ENCODE measurements at places on chromosomes 7 and 10. TPM values are rescaled to one million over a fixed set of nuclear protein-coding genes. Genes with fewer than 3 reads are reported as not detected.

DNA sequence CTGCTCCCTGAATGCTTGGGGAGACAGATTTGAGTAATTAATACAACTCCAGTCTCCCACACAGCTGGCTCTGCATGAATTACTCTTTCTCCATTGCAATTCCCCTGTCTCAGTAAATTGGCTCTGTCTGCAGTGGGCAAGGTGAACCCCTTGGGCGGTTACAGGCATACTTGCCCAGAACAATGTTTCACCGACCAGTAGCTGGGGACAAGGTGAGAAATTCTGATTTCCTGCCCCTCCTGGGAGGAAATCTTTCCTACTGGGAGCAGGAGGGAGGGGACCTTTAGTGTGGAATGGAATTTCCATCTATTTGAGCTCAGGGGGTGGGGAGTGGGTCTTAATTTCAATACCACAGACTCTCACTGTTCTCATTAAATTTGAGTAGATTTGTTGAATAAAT is 42.2 kb upstream of the FZD9 start:
- no peak for DNase-seq

- DNase-seq, result no peak
These were observed 46.2 kb downstream of the KCNMA1 start for GRCh38 chr10:77591238-77591880.

GRCh38 chr7:35869810-35870209 is 69.0 kb downstream of the SEPTIN7 start:
- no peak for DNase-seq

The NPFFR1 gene
- polyA plus RNA-seq, result 0.31 TPM

DNA sequence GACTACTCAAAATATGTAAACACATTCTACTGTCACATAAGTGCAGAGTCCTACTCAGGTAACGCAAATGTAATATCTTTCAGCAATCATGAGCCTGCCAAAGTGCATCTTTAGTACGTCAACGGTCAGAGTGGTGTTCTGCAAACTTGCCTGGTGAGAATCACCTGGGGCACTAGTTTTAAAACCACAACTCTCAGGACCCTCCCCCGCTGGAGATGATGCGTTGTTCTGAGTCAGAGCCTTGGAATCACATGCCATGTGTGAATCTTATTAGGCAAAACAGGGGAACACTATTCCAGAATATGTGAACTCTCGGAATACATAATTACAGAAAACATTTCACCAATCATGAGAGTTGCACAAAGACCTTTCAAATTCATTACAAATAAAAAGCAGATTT is 115.7 kb downstream of the TPK1 start:
- peak; percentile 3 for DNase-seq

The SPDYE9 gene
- 0.37 TPM for polyA plus RNA-seq

The CALD1 gene
- polyA plus RNA-seq, result 191 TPM

The SSBP1 gene
- polyA plus RNA-seq, result 134 TPM

GRCh38 chr10:130884456-130884855 is 427.1 kb downstream of the TCERG1L start:
- no peak for DNase-seq

DNA sequence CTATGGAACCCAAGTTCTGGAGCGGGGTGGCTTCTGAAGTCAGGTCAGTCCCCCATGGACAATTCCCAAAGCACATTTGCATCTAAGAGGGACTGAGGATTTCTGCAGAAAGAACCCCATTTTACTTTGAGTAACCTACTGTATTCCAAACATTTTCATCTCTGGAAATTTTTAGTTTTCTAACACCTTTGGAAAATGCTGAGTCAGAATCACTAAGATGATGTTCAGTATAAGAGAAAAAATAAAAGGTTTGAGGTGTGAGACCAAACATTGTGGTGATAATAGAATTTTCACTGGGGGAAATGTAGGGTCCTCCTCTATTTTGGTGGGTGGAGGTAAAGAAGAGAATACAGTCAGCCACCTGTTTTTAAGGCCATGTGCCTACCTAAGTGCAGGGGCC is 227.1 kb downstream of the LRMDA start:
- DNase-seq, result no peak

DNA sequence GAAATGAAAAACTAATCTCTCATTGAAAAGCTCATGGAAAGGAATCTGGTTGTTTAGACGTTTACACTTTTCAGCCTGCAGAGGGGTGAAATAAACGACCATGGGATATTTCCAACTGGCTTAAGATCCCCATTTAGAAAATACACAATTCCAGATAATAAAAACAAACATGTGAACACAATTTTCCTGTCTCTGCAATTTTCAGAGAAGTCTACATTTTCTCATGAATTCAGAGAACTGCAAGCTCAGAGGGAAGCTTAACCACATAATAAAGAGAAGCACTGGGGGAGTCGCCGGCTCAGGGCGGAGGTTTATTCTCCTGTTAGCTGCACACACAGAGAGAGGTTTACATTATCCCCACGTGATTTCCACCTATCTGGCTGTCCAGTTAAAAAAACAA is 215.2 kb downstream of the FANK1 start:
- DNase-seq, result no peak

DNA sequence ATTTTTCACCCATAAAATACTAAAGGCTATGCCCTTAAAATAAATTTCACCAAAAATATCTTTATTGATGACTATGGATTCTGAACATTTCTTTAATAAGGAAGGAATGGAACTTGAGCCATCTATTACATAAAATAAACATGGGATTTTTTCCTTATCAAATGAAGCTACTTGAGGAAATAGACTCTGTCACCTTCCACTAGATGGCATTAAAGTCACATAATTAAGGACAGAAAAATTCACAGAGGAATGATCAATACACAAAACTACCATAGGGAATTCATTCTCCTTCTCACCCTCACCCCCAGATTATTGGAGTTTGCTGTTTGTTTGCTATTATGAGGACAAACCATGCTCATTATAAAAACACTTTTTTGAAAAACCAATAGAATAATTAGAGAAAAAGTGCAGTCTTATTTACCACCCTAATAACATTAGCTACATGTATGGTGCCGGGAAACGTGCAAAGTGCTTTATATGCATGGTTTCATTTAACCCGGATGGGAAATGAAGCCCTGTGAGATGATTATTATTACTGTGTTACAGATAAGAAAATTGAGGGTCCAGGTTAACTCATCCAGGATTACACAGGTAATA is 21.1 kb upstream of the FOXI2 start:
- no peak for DNase-seq

- no peak for DNase-seq
These were observed 239.9 kb downstream of the CELF2 start for GRCh38 chr10:11257440-11258090.

GRCh38 chr10:48503293-48503911 is 101.5 kb downstream of the ARHGAP22 start:
- no peak for DNase-seq
